Activated CD4-positive, alpha-beta memory T cell treated with anti-CD3 and anti-CD28 coated beads, Interleukin-2, amount 10 ng/mL, durations not matched to agents 7 days and 5 days (primary cell): ENCODE measurements at places on chromosomes 1 and 21. TPM values are rescaled to one million over a fixed set of nuclear protein-coding genes. Genes with fewer than 3 reads are reported as not detected.

GRCh38 chr1:203178083-203178482, 2.5 kb upstream of the MYBPH start:
- H3K36me3 ChIP-seq = no peaks in the 10 kb centered on the region
- no peak for DNase-seq
- H3K27ac ChIP-seq = no peak overlapping the region
- no peak overlapping the region for H3K4me3 ChIP-seq
- H3K4me1 ChIP-seq = no peaks in the 10 kb centered on the region
- no peaks in the 10 kb centered on the region for H3K27me3 ChIP-seq

- DNase-seq = no peak
- H3K27me3 ChIP-seq = no peaks in the 10 kb centered on the region
- H3K36me3 ChIP-seq = no peaks in the 10 kb centered on the region
- no peak overlapping the region for H3K4me3 ChIP-seq
Measured at GRCh38 chr1:59761443-59761842, 53.3 kb upstream of the HOOK1 start.

The CBR1 gene
- 42.0 TPM for total RNA-seq

- DNase-seq = no peak
- H3K27me3 ChIP-seq = peaks cover 8% of the 10 kb centered on the region
- no peaks in the 10 kb centered on the region for H3K4me1 ChIP-seq
- no peak overlapping the region for H3K4me3 ChIP-seq
Measured at GRCh38 chr1:38332649-38333310, 286.2 kb upstream of the POU3F1 start.

The CCT8 gene
- total RNA-seq = 214 TPM

The METTL13 gene
- total RNA-seq = 42.9 TPM

The DFFA gene
- total RNA-seq = 23.5 TPM

- no peak overlapping the region for H3K4me3 ChIP-seq
- H3K36me3 ChIP-seq = no peaks in the 10 kb centered on the region
- no peaks in the 10 kb centered on the region for H3K27me3 ChIP-seq
- DNase-seq = no peak
- no peak overlapping the region for H3K27ac ChIP-seq
- no peaks in the 10 kb centered on the region for H3K4me1 ChIP-seq
Measured at GRCh38 chr1:222331765-222332164, 216.1 kb downstream of the HHIPL2 start.

The LRRC39 gene
- 0.53 TPM for total RNA-seq

DNA sequence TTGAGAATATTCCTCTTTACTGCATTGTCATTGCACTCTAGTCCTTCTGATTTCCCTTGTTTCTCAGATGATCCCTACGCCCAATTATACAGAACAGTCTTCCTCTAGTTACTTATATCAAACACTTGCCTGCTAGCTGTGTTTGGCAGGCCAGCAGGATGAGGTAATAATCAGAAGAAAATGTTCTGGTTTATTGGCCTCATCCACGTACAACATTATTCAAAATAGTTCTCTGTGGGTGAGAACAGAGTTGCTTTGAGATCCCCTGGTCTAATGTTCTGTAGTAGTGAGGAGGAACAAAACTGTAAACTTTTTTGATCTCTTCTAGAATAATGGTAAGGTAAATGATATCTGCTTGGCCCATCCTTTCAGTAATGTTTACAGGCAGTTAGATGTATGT, 22.3 kb upstream of the C1orf105 start:
- no peak overlapping the region for H3K4me3 ChIP-seq
- peaks cover 7% of the 10 kb centered on the region for H3K27me3 ChIP-seq

- H3K27me3 ChIP-seq = peaks cover 8% of the 10 kb centered on the region
- H3K27ac ChIP-seq = no peak overlapping the region
- DNase-seq = no peak
Measured at GRCh38 chr1:183239793-183240525, 53.9 kb downstream of the LAMC2 start.

GRCh38 chr1:238982736-238983135, 403.6 kb upstream of the CHRM3 start:
- H3K36me3 ChIP-seq = no peaks in the 10 kb centered on the region
- H3K27ac ChIP-seq = no peak overlapping the region
- H3K4me3 ChIP-seq = no peak overlapping the region
- no peak for DNase-seq

The C4BPB gene
- total RNA-seq = 0.43 TPM

GRCh38 chr1:243495442-243496186, 239.8 kb downstream of the SDCCAG8 start:
- H3K27ac ChIP-seq = no peak overlapping the region
- peaks cover 8% of the 10 kb centered on the region for H3K36me3 ChIP-seq
- H3K4me1 ChIP-seq = peaks cover 2% of the 10 kb centered on the region
- no peak for DNase-seq

The PYHIN1 gene
- 56.6 TPM for total RNA-seq

GRCh38 chr1:235679005-235679404, 29.4 kb upstream of the GNG4 start:
- H3K36me3 ChIP-seq = peaks cover 44% of the 10 kb centered on the region
- no peaks in the 10 kb centered on the region for H3K27me3 ChIP-seq
- no peak overlapping the region for H3K27ac ChIP-seq
- H3K4me1 ChIP-seq = peaks cover 5% of the 10 kb centered on the region
- no peak for DNase-seq
- no peak overlapping the region for H3K4me3 ChIP-seq

DNA sequence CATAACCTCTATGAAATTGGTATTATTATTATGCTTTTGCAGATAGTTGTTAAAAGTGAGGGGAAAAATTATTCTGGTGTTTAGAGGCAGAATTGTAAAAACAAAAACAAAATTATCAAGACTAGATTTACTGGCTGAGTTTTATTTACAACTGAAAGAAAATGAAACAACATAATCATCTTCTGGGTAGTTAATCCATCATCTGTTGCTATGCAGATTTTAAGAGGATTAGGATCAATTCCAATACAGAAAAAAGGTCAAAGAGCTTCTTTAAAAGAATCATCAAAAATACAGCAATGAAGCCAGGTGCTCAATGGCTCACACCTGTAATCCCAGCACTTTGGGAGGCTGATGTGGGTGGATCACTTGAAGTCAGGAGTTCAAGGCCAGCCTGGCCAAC, 8.3 kb downstream of the GOLT1A start:
- peaks cover 36% of the 10 kb centered on the region for H3K27me3 ChIP-seq
- H3K4me1 ChIP-seq = no peaks in the 10 kb centered on the region
- no peak overlapping the region for H3K4me3 ChIP-seq
- no peaks in the 10 kb centered on the region for H3K36me3 ChIP-seq
- H3K27ac ChIP-seq = no peak overlapping the region

DNA sequence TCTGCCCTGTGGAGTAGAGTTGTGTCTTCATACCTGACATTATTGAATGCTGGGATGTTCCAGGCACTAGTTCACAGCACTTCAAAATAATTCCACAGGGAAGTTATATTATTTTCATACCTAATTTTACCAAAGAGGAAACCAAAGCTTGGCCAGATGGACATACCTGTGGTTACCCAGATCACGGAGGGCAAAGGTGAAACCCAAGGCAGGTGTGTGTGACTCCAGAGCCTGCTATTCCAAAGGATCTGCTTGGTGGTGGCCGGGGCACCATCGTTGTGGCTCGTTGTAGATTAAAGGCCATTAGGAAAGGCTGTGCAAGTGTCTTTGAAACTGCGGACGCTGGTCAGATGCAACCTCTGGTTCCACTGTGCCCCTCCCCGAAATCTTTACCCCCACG, 108.6 kb downstream of the ZBTB18 start:
- H3K27ac ChIP-seq = no peak overlapping the region
- DNase-seq = no peak
- no peaks in the 10 kb centered on the region for H3K4me1 ChIP-seq
- no peaks in the 10 kb centered on the region for H3K27me3 ChIP-seq

GRCh38 chr1:183218027-183218618, 32.1 kb downstream of the LAMC2 start:
- peaks cover 7% of the 10 kb centered on the region for H3K4me1 ChIP-seq
- no peak for DNase-seq
- H3K36me3 ChIP-seq = no peaks in the 10 kb centered on the region
- H3K27ac ChIP-seq = no peak overlapping the region
- peaks cover 10% of the 10 kb centered on the region for H3K27me3 ChIP-seq

DNA sequence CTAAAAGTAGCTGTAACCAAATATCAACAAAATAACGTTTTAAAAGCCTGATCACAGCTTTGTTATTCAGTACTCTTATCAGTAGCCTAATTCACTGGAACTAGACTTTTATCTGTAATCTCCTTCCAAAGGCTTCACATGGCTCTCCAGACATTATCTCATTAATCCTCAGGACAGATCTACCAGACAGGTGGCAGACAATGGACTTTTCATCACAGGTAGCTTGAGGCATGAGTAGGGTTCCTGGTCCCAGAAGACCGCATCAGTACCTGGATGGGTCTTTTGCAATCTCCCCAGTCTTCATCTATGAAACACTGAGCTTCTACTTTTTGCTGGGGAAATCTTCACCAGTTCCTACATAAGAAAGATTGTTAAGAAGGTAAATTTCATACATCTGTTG, 132.2 kb upstream of the FOXD3 start:
- peaks cover 7% of the 10 kb centered on the region for H3K27me3 ChIP-seq
- H3K36me3 ChIP-seq = no peaks in the 10 kb centered on the region
- no peaks in the 10 kb centered on the region for H3K4me1 ChIP-seq

- no peaks in the 10 kb centered on the region for H3K4me1 ChIP-seq
- no peak overlapping the region for H3K27ac ChIP-seq
- H3K4me3 ChIP-seq = no peak overlapping the region
- DNase-seq = no peak
- no peaks in the 10 kb centered on the region for H3K27me3 ChIP-seq
- no peaks in the 10 kb centered on the region for H3K36me3 ChIP-seq
Measured at GRCh38 chr21:15141261-15141970, 76.6 kb upstream of the NRIP1 start.

DNA sequence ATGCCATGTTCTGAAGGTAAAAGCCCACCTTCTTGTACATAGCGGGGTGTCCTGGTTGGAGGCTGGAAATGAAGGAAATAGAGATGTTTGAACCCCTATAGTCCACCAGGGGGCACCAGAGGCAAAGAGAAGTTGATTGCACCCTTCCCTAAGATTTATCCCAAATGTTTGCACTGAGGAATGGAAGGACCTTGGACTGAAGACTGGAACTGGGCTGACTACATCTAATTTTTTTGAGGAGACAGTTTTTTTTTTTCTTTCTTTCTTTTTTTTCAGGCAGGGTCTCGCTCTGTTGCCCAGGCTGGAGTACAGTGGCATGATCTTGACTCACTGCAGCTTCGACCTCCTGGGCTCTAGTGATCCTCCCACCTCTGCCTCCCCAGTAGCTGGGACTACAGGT, 55.3 kb upstream of the EIF4G3 start:
- H3K4me3 ChIP-seq = no peak overlapping the region
- H3K36me3 ChIP-seq = peaks cover 51% of the 10 kb centered on the region
- H3K27ac ChIP-seq = no peak overlapping the region
- no peaks in the 10 kb centered on the region for H3K4me1 ChIP-seq
- H3K27me3 ChIP-seq = no peaks in the 10 kb centered on the region

DNA sequence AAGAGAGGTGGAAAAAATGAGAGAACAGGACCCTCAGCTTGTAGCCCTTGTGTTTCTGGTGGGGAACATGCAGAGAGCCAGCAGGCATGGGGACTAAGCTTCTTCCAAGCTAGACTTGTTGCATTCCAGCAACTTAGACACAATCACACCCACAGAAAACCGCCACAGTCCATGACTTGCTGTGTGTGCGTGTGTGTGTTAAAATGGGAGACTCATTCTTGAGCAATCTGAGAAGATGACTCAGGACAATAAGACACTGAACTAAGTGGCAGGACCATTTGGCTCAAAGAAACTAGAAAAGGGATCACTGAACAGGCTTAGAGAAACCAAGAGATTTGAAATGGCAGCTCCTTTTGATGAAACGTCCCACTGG, 78.0 kb downstream of the HLX start:
- H3K4me3 ChIP-seq = no peak overlapping the region
- no peaks in the 10 kb centered on the region for H3K36me3 ChIP-seq

The CYP4X1 gene
- total RNA-seq = not detected

GRCh38 chr1:19654386-19654785, 10.3 kb downstream of the NBL1 start:
- no peak overlapping the region for H3K27ac ChIP-seq
- H3K27me3 ChIP-seq = no peaks in the 10 kb centered on the region
- no peak for DNase-seq
- no peak overlapping the region for H3K4me3 ChIP-seq
- H3K36me3 ChIP-seq = no peaks in the 10 kb centered on the region

DNA sequence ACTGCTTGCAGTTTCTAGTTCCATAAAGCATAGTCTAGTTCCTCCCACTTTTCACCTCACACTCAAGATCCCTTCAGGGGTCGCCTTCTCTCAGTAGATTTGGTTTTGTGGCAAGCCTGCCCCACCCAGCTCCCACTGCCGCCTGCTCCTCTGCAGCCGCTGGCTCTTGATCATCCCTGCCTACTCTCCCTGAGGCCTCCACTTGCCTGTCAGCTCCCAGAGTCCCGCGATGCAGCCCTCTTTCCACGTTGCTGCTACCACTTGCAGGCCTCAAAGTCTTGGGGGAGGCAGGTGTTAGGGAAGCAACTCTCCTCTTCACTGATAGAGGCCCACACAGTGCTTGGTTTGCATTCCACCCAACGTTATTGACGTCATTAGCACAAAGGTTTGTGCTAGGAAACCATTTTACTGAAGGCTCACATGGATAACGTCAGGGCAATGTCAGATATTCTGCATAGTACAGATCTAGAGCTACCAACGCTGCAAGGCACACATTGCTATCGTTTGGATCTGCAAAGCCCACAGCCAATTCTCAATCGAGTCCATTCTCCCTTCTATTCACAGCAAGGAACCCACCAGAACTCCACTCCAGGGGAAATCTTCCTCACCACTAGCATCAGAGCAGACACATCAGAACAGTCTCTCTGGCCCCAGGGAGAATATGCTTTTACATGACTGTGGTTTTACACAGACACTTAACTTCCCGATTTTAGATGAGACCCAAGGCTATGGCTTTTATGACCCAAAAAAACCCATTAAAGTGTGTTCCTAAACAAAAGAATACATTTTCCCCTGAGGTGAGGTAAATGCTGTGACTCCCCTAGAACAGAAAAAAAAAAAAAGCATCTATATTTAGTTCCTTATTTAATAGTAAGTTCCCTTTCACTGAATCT, 519.5 kb upstream of the CAMK1G start:
- no peak for DNase-seq
- no peak overlapping the region for H3K4me3 ChIP-seq
- H3K36me3 ChIP-seq = no peaks in the 10 kb centered on the region

DNA sequence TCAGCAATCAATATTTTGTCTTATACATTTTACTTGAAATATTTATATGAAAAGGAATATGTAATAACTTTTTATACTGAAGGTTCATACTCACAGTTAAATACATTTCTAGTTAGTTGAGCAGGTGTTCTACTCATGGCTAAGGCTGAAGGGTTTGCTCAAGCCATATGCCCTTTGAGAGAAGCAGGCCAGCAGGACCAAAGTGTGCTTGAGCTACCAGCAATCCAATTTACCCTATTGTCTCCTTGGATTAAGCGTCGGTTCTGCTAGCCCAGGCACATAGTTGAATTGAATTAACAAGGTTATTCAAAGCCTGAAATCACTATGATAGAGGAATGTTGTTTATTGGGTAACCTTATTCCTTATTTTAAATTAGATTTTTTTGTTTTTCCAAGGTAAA, 151.5 kb upstream of the BACE2 start:
- no peaks in the 10 kb centered on the region for H3K4me1 ChIP-seq
- no peak for DNase-seq
- no peaks in the 10 kb centered on the region for H3K27me3 ChIP-seq
